ENCODE measurements at places on chromosomes 12 and 14.
A peak's percentile ranks its signal among the peaks of the same experiment; 100 is the strongest.

GRCh38 chr12:7188562-7189397, 706 bp upstream of the PEX5 start:
- DNase-seq: peak; percentile 83

- DNase-seq: no peak
Measured at GRCh38 chr14:22848351-22849164, 12.2 kb downstream of the MMP14 start.

GRCh38 chr12:89472508-89472907, 52.1 kb downstream of the GALNT4 start:
- DNase-seq: no peak

- no peak for DNase-seq
Measured at GRCh38 chr12:106113824-106114446, 24.8 kb downstream of the NUAK1 start.

DNA sequence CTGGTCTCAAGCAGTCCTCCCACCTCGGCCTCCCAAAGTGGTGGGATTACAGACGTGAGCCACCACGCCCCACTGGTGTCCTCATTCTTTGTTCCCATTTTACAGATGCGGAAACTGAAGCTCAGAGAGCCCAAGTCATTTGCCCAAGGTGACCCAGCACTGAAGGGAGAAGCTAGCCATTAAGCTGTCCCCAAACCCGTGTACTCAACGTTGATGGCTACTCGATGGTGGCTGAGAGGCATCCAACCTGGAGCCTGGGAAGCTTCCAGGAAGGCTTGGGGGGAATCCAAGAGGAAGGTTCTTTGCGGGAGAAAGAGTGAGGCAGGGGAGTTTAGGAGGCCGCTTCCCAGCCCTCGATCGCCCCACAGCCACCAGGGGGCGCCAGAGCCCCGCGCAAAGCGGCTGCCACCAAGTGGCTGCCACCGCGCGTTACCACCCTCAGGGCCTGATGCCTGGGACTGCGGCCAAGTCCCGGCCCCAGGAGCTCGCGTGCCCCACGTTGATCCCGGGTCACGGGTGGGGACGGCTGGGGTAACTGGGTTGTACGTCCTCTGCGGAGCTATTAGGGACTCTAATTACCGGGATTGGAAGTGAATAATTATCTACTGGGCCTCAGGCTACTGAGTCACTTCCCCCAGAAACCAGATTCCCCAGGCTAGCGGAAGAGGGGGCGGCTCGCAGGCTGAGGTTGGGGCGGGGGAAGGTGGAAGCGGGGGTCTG, 8.8 kb upstream of the SH2B3 start:
- DNase-seq: peak; percentile 86

DNA sequence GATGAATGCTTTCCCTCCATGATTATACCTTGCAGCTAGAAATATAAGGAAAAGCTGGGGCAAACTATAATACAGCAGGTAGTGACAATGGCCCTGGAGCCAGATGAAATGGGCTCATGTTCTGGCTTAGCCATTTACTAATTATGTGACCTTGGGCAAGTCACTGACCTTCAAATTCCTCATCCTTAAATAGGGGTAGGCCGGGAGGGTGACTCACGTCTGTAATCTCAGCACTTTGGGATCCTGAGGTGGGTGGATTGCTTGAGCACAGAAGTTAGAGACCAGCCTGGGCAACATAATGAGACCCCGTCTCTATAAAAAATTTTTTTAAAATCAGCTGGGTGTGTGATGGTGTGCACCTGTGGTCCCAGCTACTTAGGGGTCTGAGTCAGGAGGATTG, 155.4 kb downstream of the C12orf75 start:
- no peak for DNase-seq

DNA sequence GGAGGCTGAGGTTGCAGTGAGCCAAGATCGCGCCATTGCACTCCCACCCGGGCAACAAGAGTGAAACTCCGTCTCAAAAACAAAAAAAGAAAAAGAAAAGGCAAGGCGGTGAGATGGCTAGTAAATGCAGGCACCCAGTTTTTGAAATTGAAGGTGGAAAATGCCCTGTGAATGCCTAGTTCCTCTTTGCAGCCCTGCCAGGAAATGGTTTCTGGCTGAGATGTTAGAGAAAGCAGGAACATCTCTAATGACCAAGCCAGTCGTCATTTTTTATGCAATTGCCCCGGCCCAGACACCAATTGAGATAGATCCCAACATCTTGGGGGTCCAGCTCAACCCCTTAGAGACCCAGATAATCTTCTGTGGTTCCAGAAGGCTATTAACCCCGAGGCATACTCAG, 17.0 kb downstream of the SLC8A3 start:
- DNase-seq: no peak

GRCh38 chr12:57576613-57577160, 14.3 kb upstream of the PIP4K2C start:
- DNase-seq: no peak

DNA sequence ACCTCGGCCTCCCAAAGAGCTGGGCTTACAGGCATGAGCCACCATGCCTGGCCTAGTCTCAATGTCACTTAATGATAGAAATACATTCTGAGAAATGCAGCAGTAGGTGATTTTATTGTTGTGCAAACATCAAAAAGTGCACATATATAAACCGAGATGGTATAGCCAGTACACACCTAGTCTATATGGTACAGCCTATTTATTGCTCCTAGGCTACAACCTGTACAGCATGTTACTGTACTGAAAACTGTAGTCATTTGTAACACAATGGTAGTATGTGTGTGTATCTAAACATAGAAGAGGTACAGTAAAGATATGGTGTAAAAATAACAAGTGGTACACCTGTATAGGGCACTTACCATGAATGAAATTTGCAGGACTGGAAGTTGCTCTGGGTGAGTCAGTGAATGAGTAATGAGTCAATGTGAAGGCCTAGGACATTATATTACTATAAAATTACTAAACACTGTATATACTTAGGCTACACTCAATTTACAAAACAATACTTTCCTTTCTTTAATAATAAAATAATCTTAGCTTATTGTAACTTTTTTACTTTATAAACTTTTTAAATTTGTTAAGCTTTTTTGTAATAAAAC, 166.7 kb upstream of the SYT1 start:
- no peak for DNase-seq

GRCh38 chr12:13875744-13876143, 105.7 kb downstream of the GRIN2B start:
- DNase-seq: no peak

GRCh38 chr12:43208627-43209026, 343.4 kb downstream of the ADAMTS20 start:
- no peak for DNase-seq

GRCh38 chr12:11542599-11542998, 106.9 kb upstream of the ETV6 start:
- no peak for DNase-seq

GRCh38 chr12:129873111-129873832, 30.6 kb downstream of the TMEM132D start:
- DNase-seq: no peak

DNA sequence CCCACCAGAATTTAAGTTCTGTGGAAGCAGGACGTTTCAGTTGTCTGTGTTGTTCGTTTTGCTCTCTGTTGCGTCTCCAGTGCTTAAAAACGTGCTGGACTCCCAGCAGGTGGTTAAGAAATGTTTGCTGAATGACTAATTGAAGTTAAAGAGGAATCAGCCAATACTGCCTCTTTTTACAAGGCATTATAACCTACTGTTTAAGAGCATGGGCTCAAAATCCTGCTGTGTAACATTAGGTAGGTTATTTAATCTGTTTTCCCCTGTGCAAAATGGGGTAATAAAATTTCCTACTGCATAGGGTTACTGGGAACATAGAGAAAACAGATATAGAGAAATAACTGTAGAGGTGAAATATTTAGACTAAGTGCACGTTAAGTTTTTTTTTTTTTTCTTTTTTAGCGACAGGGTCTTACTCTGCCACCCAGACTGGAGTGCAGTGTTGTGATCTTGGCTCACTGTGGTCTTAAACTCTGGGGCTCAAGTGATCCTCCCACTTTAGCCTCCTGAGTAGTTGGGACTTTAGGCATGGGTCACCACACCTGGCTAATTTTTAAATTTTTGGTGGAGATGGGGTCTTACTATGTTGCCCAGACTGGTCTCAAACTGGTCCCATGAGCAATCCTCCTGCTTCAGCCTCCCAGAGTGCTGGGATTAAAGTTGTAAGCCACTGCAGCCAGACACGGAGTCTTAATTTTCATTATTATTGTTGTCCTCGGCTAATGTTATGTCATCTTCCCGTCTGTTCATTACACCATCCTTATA, 139.4 kb upstream of the PRICKLE1 start:
- DNase-seq: no peak

- no peak for DNase-seq
Measured at GRCh38 chr12:129163461-129163860, 310.2 kb downstream of the GLT1D1 start.

DNA sequence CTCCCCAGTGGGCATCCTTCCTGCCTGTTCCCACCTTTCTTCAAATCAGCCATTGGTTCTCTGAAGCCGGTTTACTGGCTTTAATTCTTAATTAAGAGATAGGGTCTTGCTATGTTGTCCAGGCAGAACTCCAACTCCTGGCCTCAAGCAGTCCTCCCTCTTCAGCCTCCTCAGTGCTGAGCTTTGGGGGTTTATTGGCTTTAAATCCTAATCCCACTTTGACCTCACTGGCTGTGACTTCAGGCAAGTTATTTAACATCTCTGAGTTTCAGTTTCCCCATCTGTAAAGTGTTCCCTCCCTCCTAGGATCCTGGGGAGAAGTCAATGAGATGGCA, 2.1 kb upstream of the TRMT61A start:
- DNase-seq: no peak

- no peak for DNase-seq
Measured at GRCh38 chr12:107411792-107412535, 273.6 kb upstream of the PWP1 start.

DNA sequence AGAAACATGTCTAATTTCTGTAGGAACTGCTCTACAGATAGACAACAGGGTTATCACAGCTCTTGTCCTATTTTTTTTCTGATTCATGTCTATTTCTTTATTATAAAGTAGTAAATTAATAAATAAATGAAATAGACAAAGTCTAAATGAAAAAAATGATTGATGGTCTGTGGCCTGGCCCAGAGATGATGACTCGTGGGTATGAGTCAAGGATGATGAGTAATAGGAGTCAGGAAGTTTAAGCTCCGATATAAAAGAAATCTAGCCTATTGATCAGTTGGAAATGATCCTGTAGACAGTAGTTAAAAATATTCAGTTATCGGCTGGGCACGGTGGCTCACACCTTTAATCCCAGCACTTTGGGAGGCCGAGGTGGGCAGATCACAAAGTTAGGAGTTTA, 90.6 kb upstream of the RTL1 start:
- no peak for DNase-seq

- no peak for DNase-seq
Measured at GRCh38 chr14:64541972-64542835, 1.7 kb downstream of the HSPA2 start.

GRCh38 chr12:97097734-97098133, 190.7 kb downstream of the NEDD1 start:
- no peak for DNase-seq

DNA sequence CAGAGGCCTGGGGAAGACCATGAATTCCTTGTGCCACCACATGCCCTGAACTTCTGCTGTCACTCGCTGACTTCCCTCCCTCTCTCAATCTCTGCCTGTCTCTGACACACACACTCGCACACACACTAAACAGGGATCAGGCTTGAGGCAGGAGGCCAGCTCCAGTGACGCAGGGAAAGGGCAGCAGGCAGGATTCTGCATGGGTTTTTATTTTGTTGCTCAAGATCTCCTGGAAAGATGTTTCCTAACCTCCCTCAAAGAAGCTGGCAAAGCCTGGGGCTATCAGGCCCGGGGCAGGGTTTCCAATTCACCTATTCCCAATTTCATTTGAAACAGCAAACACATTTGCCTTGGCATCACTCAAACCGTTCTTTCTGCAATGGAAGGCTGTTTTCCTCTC, 27.7 kb upstream of the PEX5 start:
- no peak for DNase-seq

DNA sequence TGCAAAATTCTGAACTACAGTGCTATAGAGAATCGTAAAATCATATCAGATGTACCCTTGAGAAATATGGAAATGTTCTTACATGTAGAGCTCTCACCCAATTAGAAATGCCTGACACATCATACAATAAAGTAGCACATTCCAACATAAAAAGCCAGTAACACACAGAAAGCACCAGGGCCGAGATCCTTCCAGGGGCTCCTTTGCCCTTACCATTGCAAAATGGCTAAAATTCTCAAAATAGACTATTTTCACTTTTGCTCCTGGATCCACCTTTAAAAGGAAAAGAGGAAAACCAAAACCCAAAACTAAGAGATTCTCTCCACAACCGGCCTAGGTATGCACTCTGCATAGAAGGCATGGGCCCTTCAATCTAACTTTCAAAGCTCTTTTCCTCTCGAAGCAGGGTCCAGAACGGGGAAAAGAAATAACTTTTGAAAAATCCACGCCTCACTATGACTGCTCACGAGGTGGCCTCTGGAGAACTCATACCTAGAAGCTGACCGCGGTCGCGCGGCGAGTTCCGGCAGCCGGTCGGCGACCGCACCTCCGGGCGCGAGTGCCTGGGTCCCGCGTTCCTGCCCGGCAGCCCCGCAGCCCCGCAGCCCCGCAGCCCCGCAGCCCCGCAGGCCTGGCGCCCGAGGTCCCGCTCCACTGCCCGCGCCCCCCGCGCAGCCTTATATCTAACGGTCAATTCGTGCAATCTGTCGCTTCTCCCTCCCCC, 2.7 kb downstream of the OTX2 start:
- DNase-seq: no peak

- DNase-seq: no peak
Measured at GRCh38 chr12:27185234-27186021, 58.7 kb upstream of the STK38L start.

DNA sequence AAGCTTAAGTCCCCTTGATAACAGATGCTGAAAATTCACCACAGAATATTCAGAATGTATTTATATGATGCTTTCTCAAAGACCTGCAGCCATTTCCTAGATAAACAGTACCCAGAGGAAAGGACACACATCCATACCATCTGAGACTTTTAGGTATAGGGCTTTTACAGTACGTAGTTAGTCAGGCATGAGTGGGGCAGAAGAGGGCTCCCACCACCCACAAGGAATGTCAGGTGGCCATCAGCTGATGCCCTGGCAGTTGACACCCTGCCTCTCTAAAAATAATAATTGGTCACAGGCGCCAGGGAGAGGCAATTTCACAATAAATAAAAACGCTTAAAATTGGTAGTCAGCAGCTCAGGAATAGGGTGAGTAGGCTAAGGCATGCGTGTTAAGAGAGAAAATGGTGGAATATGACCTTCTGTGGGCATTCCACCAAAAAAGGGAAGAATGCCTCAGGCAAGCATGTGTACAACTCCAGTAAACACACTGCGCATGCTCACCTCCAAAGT, 7.8 kb upstream of the TAS2R46 start:
- no peak for DNase-seq

DNA sequence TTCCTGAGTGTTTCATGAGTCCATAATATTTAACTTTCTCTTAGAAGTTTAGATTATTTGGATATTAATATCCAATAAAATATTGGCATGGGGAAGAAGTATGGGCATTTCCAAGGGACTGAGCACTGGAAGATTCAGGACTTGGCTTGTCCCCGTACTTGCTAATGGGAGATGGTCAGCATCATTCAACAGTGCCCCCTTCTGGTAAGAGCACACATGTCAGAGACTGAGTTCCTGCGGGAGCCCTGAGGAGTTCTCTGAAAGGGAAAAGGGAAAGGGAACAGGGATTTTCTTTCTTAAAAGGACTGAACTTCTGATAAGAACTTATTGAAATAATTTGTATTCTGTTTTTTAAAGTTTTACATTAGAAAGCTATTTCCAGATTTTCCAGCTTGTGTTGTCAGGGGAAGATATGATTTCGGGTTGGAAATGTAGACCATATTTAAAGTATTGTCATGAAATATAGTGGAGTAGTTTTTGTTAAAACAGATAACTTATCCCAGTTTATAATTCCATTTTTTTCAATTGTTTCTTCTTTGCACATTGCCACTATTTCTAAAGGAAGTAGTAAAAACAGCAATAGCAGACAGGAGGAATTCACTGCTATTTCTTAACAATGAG, 59.8 kb upstream of the C12orf71 start:
- peak; percentile 68 for DNase-seq

All from NAMALWA (cell line).